ENCODE measurements at places on chromosomes 16 and 17.

GRCh38 chr17:27351759-27352158 is 57.8 kb downstream of the WSB1 start:
- DNase-seq: no peak

DNA sequence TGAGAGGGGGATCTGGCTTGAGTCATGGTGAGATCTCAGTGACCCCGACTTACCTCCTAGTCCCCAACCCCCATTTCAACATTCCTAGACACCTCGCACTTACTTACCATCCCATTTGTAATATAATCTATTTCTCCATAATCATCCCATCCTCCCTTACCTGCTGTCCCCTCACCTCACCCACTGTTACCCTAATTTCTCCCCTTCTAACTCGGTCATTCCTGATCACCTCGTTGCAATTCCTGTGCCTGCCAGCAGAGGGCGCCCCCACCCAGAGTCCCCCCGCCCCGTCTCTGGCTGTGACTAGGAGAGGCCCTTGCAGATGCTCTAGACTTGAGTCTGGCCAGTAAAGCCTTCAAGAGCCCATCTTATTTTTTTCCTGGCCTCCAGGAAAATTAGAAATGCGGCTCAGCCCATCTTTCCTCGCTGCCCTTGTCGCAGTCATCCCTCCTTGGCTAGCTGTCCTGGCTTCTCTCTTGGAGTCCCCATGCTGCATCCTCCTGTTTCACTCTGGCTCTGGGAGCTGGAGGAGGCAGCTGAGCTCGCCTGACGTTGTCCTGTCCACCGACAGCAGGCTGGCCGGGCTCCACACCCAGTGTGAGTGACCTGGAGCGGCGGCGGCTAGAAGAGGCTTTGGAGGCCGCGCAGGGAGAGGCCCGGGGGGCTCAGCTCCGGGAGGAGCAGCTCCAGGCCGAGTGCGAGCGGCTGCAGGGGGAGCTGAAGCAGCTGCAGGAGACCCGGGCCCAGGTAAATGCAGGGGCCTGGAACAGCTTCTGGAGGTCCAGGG is 5.0 kb downstream of the TBKBP1 start:
- no peak for DNase-seq

GRCh38 chr16:67967958-67968399 is 458 bp downstream of the SLC12A4 start:
- no peak for DNase-seq

GRCh38 chr17:57935833-57936807 is 19.1 kb downstream of the CUEDC1 start:
- no peak for DNase-seq

DNA sequence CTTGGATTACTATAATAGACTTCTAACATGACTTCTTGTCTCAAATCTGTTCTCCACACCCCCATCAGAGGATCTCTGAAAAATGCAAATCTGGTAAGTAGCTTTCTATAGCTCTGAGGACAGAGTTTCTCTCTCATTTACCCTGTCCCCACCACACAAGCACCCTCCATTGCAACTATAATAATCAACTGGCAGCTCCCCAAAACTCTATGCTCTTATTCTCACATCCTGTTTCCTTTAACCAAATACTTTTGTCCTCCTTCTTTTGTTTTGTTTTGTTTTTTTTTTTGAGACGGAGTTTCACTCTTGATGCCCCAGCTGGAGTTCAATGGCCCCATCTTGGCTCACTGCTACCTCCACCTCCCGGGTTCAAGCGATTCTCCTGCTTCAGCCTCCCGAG is 73.4 kb downstream of the HELZ start:
- no peak for DNase-seq

GRCh38 chr16:1497014-1497598 is 3.9 kb downstream of the TELO2 start:
- DNase-seq: no peak

DNA sequence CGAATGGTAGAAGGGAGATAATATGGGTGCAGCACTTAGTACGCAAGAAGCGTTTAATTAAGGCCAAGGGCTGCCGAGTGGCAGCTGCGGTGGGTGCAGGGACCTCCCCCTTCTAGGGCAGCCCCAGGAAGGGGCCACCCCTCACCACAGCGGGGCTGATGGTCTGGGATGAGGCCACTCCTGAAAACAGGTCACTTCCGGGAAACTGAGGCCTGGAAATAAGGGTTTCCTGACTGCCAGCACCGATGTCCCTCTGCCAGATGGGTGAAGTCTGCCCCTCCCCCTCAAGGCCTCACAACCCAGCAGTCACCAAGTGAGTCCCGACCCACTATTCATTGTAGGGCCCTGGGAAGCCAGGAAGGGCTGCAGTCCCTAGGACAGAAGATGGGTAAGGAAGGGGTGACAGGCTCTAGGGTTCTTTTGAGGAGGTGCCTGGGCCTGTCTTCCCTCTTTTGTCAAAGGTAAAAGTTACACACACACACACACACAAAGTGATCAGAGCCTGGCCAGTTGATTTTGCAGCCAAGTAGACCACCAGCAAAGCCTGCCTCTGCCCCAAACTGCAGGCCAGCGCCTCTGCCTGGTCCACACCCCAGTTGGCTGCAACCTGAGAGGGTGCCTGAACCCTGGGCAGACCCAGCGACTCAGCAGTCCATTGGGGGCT is 12.5 kb downstream of the SREBF1 start:
- DNase-seq: no peak

DNA sequence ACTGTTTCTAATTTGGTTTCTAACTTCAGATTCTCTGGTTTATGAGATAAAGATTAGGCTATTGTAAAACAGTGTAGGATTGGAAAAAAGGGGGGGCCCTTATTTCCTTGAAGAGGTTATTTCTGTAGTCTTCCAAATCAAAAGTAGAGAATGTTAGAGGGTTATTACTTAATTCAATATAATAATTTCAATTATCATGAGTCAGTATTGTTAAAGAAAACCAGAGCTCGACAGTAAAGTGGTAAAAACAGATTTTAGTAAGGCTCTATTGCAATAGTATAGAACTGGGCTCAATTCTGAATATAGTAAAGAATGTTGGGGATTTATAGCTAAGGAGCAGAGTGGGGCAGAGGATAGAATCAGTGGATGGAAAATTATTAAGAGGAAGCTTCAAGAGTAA is 140.0 kb downstream of the TANC2 start:
- no peak for DNase-seq

DNA sequence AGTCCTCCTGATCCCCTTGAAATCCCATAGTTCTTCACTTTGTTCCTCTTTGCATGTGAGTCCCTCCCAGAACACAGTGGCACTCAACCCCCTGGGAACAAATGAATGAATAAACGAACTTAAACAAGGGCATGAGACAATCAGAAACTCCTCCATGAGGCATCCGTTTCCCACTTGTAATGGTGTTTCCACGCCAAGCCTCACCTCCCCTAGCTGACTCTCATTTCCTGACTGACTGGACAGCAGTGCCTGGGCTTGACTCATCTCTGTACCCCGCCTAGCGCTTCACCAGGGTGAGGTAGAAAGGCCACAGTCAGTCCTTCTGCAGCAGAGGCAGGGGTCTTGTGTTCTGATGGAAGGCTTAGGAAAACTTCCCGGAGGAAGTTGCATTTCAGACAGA is 14.2 kb downstream of the KIF1C start:
- no peak for DNase-seq

GRCh38 chr17:82323514-82324234 is 6.3 kb upstream of the CD7 start:
- no peak for DNase-seq

DNA sequence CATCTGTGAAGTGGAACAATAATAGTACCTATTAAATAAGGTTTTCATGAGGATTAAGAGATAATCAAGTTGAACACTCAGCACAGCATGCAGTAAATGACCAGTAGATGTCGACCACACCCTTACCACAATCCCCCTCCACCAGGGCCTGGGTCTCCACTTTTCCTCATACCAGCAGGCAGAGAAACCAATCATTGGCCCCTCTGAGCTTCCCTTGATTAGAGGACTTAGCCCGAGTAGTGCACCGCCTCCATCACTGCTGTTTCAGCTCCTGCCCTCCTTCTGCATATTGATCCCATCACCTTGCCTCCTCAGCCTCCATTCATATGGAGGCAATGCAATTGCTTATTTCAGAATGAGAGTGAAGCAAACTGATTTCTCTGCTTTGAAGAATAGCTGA is 96.5 kb upstream of the CDH11 start:
- no peak for DNase-seq

- no peak for DNase-seq
Observed at GRCh38 chr16:4347010-4347409, 4.1 kb downstream of the PAM16 start.
